Kidney capillary endothelial cell (primary cell): ENCODE measurements at places on chromosomes 3 and 15.
A peak's percentile ranks its signal among the peaks of the same experiment; 100 is the strongest.

GRCh38 chr15:60345598-60345997 lies 52.2 kb downstream of the ANXA2 start:
- no peak for DNase-seq

- DNase-seq, result no peak
Observed at GRCh38 chr15:39641191-39641889, 60.5 kb downstream of the THBS1 start.

DNA sequence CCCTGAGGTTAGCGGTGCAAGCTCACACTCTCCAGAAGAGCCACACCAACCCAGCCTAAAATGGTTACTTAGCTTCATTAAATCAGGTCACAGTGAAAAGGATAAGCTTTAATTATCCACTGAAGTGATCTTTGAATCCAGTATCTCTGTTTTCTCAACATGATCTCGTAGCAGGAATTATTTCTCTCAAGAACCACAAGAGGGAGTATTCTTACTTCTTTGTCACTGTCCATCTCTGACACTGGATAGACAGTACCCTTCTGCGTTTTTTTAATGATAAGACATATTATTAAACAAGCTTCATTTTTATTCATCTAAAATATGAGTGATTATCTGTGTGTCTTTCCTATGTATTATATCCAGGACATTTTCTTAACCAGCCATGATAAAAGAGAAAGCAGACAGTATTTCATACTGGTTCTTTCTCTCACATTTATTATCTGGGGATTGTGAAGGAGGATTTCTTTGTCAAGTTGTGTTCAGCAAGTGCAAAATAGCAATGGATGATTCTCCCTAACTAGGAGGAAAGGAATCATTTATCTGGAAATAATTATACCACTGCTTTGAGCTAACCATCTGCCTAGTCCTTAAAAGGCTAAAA lies 105.4 kb upstream of the CCDC54 start:
- peak; percentile 61 for DNase-seq

GRCh38 chr15:32866454-32867312 lies 148.9 kb downstream of the GREM1 start:
- DNase-seq, result no peak

- no peak for DNase-seq
Observed at GRCh38 chr3:64654013-64654412, 33.8 kb downstream of the ADAMTS9 start.

DNA sequence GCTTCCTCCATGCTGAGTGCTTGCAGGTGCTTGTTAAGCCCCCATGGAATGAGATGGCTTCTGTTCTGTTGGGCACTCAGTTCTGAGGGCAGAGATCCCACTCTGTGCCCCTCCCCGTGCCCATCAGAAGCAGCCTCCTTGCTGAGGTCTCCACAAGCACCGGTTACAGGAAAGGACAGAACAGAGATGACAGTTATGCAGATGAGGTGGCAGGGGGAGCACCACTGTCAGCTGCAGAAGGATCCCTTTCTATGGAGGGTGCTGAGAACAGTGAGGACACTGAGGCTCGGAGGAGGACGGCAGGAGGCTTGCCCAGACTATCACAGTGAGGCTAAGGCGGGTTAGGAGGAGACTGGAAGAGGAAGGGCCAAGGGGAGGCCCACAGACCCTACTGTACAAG lies 12.4 kb downstream of the CACNA2D2 start:
- DNase-seq, result no peak

DNA sequence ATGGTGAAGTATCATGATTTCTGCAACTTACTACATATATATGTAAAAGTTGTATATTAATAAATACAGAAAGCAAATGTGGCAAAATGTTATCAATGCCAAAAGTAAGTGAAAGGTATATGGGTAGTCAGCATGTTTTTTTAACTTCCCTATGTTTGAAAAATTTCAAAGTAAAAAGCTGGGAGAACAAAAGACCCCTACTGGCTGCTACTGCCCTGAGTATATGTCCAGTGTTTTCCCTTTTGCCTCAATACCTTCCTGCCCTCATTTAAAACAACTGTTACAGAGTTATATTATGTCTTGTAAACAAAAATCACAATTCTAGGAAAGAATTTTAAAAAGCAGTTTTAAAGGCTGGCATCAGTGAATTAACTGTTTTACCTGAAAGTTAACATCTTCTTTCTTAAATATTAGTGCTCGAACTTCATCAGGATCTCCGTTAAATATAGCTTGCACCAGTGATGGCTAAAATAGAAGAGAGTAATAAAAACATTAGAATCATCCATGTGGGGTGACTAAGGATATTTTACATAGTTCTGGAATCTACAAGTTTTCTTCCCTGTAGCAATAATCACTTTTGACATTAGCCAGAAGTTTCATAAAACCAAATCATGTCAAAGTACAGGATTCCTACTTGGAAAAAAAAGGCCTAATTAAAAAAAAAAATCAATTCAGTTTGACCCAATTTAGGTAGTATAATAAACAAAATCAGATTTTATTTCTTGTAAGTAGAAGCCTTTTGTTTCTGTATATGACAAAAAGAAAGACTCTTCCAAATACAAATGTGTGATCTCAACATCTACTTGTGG lies 2.7 kb downstream of the ANKRD28 start:
- DNase-seq, result no peak

- DNase-seq, result no peak
Observed at GRCh38 chr3:100702082-100702979, 7.0 kb upstream of the TFG start.

DNA sequence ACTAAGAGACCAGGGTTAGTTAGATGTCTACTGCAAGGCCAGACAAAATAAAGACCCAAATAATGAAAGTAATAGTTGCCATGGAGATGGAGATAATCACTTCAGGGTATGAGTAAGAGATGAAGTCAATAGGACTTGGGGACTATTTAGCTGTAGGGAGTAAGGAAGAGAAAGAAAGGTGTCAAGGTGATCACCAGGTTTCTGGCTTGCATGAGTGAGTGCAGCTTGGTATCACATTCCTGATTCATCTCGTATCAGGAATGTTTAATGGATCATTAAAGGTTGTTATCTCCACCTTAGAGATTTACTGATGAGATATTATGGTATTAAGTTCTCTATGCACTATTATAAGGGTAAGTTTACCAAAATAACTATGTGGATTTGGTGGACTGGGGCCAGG lies 357.4 kb upstream of the ATP11B start:
- no peak for DNase-seq

- DNase-seq, result peak; percentile 77
Observed at GRCh38 chr3:119769394-119770149, 12.3 kb upstream of the NR1I2 start.

DNA sequence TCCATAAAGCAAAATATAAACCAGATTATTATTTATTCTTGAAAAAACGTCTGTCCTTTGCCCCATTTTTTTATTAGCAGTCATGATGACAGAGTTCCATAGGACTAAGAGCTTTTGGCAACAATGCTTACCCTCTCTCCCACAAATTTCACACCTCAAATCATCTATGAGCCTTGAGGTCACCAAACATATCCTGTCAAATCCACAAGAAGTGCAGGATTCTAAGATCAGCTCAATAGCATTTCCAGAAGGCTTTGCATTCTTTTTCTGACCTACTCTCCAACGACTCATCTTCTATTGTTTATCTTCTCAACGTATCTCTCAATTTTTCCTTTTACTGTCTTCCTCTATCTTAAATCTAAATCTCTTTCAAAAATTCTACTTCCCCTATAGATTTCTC lies 619.1 kb upstream of the BCHE start:
- no peak for DNase-seq

- DNase-seq, result no peak
Observed at GRCh38 chr3:124352149-124352539, 360.2 kb upstream of the ROPN1 start.
